ENCODE measurements at places on chromosomes 4 and X.

DNA sequence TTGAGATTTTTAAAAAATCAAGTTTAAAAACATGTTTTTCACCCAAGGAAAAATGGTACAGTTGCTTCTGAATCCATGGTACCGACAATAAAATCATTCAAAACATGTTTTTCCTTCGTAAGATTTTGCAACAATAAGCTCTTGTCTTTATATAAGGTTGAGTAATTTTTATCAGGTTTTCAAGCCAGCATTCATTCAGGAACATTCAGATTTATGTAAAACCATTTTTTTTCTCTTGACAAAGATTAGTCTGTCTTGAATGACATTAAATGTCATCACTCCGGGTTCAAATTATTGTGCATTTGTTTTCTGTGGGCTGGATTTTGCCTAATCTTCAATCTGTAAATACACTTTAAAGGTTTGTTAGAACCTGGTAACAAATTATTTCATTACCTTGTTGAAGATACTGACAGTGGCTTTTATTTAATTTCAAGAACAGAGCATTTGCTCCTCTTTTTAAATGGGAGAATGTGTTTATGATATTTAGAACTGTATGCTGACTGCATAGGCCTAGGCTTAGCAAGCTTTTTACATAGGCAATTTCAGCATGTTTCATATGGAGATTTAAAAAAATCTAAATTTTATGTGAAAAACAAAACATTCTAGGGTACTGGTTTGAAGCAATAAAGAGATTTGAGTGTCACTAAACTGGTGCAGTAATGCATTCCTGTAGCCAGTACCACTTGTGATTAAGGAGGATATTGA is 336.4 kb upstream of the HAND2 start:
- no peak for DNase-seq

DNA sequence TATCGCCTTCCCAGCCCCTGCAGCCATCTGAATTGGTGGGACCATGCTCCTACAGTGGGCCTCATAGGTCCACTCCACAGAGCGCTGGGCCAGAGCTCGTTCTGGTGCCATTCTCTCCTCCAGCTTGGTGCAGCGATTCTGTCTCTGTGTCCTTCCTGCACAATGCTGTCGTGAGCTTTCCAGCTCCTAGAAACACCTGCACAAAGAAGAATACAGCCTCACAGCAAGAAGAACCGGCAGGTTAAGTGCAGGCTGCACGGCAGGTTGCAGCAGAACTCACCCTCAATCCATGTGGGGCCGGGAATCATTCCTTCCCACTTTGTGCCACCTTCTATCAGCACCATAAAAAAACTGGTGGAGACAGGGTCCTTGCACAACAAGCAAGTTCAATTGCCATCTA is 101.2 kb upstream of the ENPP6 start:
- DNase-seq = no peak

DNA sequence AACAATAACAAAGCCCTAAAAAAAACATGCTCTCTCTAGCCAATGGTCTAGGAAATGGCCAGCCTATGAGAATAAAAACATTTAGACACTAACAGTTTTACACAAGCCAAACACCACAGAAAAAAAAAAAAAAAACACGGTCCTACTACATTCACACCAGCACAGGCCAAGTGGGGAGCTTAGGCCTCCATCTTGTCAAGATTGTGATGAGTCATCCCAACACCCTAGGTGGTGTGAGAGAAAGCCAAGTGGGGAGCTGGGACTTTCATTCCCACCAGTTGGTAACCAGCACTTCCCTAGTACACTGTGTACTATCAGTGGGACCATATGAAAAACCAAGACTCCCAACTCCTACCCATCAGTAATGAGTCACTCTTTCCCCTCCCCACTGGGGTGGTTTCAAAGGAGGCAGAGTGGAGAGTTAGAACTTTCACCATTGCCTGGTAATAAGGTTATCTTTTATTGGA is 95.6 kb downstream of the ADAMTS3 start:
- no peak for DNase-seq

GRCh38 chr4:104973708-104974107 is 173.0 kb upstream of the TET2 start:
- DNase-seq = no peak

GRCh38 chrX:69813677-69814076 is 197.8 kb downstream of the EDA start:
- DNase-seq = no peak

- DNase-seq = no peak
Observed at GRCh38 chr4:73679836-73680235, 59.6 kb upstream of the RASSF6 start.

GRCh38 chrX:96407072-96407471 is 277.6 kb upstream of the DIAPH2 start:
- no peak for DNase-seq

- DNase-seq = no peak
Observed at GRCh38 chrX:19034025-19034424, 50.1 kb upstream of the PHKA2 start.

- DNase-seq = no peak
Observed at GRCh38 chr4:14897217-14897616, 105.1 kb upstream of the CPEB2 start.

- no peak for DNase-seq
Observed at GRCh38 chr4:97216046-97216445, 927.2 kb downstream of the STPG2 start.

- DNase-seq = no peak
Observed at GRCh38 chr4:139965789-139966188, 188.2 kb downstream of the MAML3 start.

DNA sequence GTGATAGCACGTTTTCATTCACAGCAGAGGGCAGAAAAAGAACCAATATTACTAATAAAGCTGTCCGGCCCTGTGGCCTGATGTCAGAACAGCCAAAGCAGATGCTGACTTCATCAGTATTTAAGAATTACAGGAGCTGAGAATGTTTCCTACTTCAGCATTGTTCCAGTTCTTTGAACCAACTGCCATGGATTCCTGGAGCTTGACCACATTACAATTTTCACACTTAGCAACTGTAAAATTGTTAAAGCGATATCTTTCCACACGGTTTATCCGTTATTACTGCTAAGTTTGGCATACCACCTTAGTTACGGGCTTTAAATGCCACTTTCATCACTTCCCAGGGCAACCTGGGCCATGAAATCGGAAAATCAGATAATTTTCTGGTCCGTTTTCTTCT is 118.2 kb downstream of the EPHA5 start:
- no peak for DNase-seq

DNA sequence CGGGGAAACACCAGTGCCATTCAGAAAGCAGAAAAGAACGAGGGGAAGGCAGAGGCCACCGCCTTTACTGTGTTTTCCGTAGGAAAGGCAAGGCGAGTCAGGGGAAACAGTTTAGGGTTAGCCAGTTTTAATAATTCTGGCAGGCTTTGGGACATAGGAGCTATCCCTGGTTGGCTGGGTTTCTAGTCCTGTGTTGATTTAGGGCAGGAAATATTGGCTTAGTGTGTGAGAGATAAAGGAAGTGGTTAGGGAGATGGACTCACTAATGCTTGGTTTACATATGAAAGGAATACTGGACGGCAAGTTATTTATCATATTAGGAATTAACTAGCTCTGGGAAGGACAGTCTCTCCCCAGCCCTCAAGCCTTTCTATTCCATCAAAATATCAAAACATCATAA is 53.1 kb downstream of the SYNPO2 start:
- DNase-seq = no peak

GRCh38 chr4:115272185-115272584 is 158.8 kb upstream of the NDST4 start:
- no peak for DNase-seq

GRCh38 chr4:86035688-86036087 is 324.2 kb downstream of the MAPK10 start:
- DNase-seq = no peak

GRCh38 chr4:42398171-42398870 is 1.0 kb downstream of the SHISA3 start:
- no peak for DNase-seq

DNA sequence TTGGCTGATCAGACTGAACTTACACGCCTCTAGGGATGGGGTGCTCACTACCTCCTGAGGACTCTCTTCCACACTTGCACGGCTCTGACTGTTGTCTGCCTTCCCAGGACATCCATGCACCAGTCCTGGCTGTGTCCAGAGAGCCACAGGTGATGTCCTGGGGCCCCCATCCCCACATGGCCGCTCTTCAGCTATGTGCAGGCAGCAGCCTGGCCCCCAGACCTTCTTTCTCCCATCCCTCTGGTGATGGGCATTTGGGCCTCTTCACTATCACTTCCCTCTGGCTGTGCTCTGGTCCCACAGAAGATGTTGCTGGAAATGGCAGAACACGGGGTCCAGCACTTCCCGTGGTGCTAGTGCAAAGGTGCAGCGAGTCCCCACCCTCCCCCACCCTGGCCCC is 40.9 kb upstream of the HMX1 start:
- DNase-seq = no peak

DNA sequence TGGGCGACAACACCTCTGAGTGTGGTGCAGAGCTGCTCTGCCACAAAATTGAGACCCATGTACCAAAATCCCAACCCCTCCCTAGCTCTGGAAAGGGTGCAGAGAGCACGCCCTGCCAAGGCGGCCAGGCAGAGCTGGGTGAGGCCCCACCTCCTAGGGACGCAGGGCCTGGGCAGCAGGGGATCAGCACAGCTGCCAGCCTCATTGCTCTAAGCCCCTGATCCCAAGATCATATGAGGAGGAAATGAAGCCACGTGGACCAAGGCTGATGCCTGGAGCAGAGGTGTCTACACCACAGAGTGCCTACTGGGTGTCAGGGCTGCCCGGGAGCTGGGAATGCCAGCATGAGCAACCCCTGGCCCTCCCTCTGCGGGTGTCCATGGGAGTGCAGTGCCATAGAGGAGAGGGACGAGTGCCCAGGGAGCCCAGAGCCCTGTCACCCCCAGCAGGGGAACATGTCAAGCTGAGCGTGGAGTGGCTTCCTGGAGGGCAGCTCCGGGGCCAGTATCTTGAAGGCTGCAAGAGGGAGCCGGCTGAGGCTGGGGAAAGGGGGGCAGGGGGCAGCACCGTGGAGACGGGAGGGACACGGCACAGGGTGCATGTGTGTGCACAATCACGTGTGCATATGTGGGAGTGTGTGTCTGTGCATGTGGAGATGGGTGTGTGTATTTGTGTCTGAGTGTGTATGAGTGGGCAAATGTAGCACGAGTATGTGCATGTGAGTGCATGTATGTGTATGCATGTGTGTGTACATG is 63.9 kb upstream of the PSAPL1 start:
- DNase-seq = no peak

DNA sequence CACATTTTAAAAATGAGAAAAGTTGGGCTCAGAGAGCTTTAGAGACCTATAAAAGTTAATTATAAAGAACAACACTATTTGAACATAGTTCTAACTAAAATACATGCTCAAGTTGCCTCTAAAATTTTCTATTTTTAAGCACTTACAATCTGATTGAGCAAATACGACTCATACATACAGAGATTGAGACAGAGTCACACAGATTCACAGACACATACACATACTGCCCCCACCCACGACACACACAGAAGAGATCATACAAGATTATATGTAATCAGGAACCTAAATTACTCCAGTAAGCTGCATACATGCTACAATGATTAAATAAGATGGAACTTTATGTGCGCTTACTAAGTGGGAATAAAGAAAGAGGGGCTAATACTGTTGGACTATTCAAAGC is 2.7 kb upstream of the ASB5 start:
- DNase-seq = no peak

- DNase-seq = no peak
Observed at GRCh38 chr4:168203233-168203911, 111.0 kb downstream of the ANXA10 start.

- DNase-seq = no peak
Observed at GRCh38 chr4:47251348-47252135, 212.0 kb downstream of the COMMD8 start.

- DNase-seq = no peak
Observed at GRCh38 chr4:112302320-112303274, 5.4 kb downstream of the ALPK1 start.

DNA sequence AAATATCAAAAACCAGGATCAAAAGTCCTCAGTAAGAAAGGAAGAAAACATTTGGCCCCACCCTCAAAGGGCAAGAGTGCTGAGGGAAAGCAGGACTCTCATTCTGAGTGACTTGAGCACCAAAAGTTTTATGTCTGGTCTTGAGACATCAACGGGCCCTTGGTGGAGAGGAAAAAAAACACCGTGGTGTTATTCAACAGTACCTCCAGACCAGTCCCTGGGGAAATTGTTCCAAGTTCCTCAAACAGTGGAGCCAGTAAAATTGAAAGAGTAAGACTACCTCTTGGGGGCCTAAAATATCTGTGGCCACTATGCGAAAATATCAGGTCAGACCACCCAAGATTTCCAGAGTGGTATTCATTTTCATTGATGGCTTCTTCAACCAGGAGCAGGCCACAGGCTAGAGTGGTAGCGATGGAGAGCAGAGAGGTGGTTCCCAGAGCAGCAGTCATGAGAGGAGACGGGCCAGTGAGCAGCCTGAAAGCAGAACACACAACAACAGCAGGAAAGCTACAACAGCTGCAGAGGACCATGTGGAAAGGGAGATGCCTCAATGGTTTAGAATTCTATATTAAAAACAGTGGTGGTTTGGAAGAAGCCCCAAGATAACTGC is 63.7 kb upstream of the RPL34 start:
- DNase-seq = no peak

DNA sequence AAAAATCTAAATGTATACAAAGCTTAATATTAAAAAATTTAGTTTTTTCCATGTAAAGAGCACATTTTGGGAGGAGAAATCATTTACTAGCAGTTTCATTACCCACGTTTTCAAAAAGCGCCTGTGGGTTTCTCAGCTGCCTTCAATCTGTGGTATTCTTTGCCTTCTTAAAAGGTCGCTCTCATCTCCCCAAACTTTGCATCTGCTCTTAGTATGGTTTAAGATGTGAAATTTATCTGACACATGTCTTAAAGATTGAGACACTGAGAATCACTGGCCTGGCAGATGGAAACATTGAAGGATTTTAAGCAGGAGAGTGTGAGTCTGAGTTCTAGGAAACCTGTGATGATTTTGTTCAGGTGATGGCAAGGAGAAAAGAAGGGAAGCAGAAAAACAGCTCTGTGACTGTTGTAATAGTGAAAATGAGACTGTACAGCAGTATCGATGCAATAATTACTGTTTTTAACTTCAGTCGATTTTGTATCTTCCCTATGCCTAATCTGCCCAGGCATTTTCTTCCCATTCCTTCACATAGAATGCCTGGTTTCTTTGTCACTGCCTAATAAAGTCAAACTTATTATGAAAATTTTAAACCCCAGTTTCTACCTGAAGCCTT is 75.9 kb downstream of the PAQR3 start:
- DNase-seq = no peak

DNA sequence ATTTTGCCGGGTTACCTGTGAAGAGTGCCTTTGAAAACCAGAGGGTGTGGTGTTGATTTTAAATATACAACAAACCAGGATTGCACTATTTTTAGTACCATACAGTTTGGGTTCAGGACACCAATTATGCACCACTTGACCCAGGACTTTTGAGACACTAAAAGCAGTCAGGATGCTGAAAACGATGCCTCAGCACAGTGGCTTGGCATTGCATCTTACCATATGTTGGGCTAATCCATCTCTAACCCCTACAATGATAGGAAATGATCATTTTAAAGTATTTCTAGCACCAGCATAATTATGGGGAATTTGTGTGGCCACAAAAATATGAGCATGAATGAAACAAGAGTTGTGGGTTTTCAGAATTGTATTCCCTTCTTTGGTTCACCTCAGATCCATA is 4.1 kb downstream of the IBSP start:
- no peak for DNase-seq
